ENCODE measurements at places on chromosomes 7 and 10.

GRCh38 chr7:37371755-37372154, 76.9 kb downstream of the ELMO1 start:
- DNase-seq: no peak

- no peak for DNase-seq
Measured at GRCh38 chr7:4430227-4430626, 251.9 kb upstream of the FOXK1 start.

DNA sequence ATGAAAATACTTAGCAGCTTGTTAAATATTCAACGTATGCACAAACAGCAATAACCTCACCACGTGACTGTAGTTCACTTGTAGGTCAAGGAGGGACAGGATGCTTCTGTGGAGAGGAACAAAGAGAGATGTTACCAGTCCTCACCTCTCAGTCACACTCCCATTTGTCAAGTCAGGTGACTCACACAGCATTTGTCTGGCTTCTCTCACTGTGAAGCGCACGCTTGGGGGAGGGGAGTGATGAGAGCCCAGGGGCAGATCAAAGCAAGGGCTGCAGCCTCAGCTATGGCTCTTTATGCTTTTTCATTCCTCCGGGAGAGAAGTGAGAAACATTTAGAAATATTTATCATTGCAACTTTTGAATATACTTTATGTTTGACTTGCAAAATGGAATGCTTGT, 2.9 kb upstream of the RBM20 start:
- no peak for DNase-seq

GRCh38 chr10:116715341-116715740, 27.0 kb downstream of the HSPA12A start:
- no peak for DNase-seq

DNA sequence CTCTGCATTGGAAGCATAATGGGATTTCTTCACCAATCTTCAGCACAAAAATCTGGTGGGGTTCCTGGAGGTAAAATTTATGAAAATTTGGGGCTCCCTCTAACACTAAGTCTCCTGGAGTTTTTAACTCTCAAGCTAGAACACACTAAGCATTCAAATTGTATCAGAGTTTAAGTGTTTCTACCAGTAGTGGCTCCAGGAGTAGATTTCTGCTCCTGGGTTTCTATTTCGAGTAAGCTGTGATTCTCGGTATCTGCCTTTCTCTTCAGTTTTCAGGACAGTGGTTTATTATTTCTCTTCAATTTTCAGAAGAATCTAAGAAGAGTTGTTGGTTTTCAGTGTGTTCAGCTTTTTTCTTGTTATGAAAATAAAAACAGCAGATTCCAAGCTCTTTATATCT, 566.4 kb upstream of the KCND2 start:
- DNase-seq: no peak

- DNase-seq: no peak
Measured at GRCh38 chr7:127858915-127859189, 172.4 kb downstream of the LRRC4 start.

- no peak for DNase-seq
Measured at GRCh38 chr7:6294839-6295238, 22.4 kb upstream of the CYTH3 start.

Data from NCI-H774 (cell line).